ENCODE measurements at places on chromosomes 2 and 18. TPM values are rescaled to one million over a fixed set of nuclear protein-coding genes. Genes with fewer than 3 reads are reported as not detected.

TBR1 gene
- not detected for polyA plus RNA-seq

DNA sequence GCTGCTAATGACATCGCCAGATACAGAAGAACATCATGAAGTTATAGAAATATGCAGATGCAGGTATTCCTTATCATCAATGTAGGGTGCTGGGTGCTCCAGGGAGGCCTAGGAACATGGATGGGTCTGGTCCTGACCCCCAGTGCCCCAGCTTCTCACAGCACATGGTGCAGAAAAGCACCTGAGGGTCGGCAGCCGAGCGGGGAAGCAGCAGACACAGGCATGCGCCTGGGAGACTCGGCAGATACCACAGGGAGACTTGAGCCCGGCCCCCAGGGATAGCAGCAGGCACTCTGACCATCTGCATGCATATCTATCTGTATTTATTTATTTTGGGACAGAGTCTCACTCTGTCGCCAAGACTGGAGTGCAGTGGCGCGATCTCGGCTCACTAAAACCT lies 43.2 kb downstream of the TMEM18 start:
- no peak for DNase-seq

PRKAG3 gene
- polyA plus RNA-seq = not detected

- DNase-seq = no peak
These were observed 39.3 kb upstream of the ID2 start for GRCh38 chr2:8642366-8643068.
